ENCODE measurements at places on chromosomes 7 and 10. TPM values are rescaled to one million over a fixed set of nuclear protein-coding genes. Genes with fewer than 3 reads are reported as not detected.

CABCOCO1 gene
- 0.24 TPM for total RNA-seq

C10orf62 gene
- total RNA-seq, result 0.41 TPM

CASP7 gene
- total RNA-seq, result 26.1 TPM

TBRG4 gene
- total RNA-seq, result 165 TPM

NPFFR1 gene
- not detected for total RNA-seq

AKR1C4 gene
- not detected for total RNA-seq

HHEX gene
- 0.64 TPM for total RNA-seq

NYAP1 gene
- 3.6 TPM for total RNA-seq

CALHM3 gene
- total RNA-seq, result not detected

LRRN3 gene
- total RNA-seq, result not detected

SPACDR gene
- not detected for total RNA-seq

NODAL gene
- total RNA-seq, result not detected

GFRA1 gene
- 8.2 TPM for total RNA-seq

TMEM213 gene
- total RNA-seq, result not detected

TEX47 gene
- not detected for total RNA-seq

ZP3 gene
- 21.8 TPM for total RNA-seq

CPN1 gene
- not detected for total RNA-seq

SFTPA1 gene
- not detected for total RNA-seq

RBP3 gene
- not detected for total RNA-seq

GLUD1 gene
- total RNA-seq, result 212 TPM

LLCFC1 gene
- total RNA-seq, result not detected
